ENCODE measurements at places on chromosomes 12 and 14. TPM values are rescaled to one million over a fixed set of nuclear protein-coding genes. Genes with fewer than 3 reads are reported as not detected.
A peak's percentile ranks its signal among the peaks of the same experiment; 100 is the strongest.

DNA sequence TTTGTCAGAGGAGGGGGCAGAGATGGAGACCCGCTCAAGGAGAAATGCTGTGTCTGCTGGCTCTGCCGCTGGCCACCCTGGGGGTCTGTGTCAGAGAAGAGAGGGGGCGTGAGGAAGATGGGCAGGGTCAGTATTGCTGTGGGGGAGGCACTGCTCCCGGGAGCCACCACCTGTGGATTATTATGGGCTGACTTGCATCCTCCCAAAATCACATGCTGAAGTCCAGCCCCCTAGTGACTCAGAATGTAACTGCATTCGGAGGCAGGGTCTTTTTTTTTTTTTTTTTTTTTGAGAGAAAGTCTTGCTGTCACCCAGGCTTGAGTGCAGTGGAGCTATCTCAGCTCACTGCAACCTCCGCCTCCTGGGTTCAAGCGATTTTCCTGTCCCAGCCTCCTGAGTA, 12.3 kb downstream of the ABCD4 start:
- DNase-seq = no peak

GRCh38 chr12:85711735-85712390, 124.3 kb downstream of the RASSF9 start:
- peak; percentile 41 for DNase-seq

DNA sequence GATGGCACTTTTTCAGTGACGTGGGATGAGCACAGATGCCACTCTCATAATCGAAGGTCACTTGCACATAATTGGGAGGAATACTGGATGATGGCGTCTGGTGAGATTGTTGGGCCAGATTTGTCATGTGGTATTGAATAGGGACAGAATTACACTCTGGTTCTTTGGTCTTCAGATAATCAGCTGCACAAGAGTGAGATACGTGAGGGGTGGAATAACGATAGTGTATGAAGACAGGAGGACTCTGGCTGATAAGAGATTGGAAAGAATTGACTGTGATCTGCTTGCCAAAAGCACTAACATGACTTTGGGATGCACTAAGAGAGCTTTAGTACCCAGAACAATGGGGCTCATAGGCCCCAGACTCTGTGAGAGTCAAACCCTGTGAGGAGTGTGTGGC, 7.0 kb upstream of the RABGGTA start:
- DNase-seq = no peak

DNA sequence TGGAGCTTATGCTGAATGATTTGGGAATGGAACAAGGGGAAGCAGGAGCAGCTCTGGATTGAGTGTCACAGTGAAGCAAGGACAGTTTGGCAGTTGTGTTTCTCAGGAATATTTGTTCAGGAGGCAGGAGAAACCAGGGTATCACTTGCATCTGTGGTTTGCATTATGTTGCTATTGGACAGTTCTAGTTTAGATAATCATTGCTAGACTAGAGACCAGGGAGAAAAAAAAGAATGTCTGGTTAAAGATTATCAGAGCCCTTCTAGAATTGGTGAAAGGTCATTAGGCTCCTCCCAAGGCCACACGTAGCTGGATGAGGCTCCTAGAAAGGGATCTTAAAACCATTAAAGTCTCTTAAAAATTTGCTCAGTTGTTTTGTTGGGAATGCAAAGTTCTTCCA, 17.0 kb upstream of the SRSF5 start:
- DNase-seq = no peak

DNA sequence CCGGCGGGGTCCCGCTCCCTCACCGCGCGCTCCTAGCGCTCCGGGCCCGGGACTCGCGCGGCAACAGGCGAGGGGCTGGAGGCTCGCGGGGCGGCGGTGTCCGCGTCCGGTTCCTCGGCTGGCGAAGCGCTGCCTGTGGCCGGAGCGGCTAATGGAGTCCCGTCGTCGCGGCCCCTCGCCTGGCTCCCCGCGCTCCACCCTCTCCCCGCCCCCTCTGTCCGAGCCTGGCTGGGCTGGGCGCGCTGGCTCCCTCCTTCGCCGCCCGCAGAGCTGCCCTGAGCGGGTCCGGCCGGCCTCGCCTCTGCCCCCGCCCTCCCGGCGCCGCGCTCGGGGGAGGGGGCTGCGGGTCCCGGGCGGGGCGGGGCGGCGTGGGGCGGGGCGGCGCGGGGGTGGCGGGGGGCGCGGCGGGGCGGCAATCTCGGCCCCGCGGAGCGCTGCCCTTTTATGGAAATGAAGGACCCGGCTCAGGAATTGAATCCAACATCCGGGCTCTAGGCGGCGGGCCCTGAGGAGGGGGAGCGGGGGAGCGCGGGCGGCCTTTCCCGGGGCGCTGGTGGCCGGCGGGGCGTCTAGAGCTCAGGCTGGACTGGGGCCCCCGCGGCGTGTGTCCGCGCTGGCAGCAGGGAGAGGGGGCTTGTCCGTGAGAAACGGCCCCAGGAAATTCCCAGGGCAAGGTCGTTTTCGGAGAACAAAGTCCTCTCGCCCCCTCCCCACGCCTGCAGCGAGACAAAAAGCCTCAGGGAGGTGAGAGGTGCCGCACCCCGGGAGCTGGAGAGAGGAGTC, at the start of gene FERMT2:
FERMT2 (minus strand) TSS at position 153 of the 783 bp plus-strand sequence. CDS start 482 bp downstream, outside the sequence.
- peak; percentile 92 for DNase-seq

DNA sequence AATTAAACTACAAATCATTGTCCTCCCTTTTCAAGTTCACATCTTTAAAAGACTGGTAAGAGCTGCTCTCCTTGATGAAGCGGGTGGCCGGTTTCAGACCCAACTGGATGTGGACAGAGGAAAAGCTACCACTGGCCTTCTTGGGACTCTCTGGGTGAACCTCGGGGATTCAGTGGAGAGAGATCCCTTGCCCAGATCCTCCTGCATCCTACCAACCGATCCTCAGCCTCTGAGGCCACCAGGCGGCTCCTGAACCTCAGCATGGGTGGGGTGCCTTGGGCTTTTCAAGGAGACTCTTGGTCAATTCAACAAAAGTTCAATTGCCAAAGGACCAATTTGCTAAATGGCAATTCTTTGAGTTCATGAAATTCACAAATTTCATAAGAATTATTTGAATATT, 84.5 kb downstream of the ZFP36L1 start:
- DNase-seq = no peak

DNA sequence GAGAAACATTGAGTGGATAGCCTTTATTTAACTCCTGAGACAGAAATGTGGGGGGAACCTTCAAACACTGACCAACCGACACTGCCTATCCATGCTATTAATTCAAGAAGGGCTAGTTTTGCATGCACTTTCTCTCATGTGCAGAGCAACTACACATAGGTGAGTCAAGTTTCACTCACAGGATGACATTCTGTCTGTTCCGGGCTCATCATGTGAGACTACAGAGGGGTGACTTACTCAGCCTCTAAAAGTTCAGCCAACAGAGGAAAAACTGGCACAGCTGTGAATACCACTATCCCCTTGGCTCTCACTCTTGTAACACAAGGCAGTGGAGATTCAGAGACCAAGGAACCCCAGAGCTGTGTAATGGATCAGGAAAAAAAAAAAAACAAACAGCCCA, 13.3 kb downstream of the BEST3 start:
- DNase-seq = no peak

Gene E2F7
- polyA plus RNA-seq = not detected

Gene TMBIM6
- polyA plus RNA-seq = 644 TPM

DNA sequence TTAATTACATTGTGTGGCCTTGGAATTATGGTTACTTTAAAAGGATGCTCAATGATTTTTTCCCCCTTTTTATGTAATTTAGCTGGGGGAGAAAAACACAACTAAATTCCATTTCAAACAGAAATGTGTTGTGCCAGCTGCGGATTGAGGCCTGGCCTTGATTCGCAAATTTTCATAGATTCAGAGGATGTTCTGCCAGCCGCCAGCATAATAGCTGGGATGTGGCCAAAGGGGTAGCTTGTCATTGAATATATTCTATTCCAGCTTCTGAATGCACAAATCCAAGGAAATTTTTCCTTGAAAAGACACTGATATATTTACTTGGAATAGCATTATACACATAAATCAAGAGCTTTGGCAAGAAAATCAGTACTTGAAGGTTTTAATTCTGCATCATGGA, 43.7 kb downstream of the TRHDE start:
- DNase-seq = no peak

Gene PTPN21
- 5.3 TPM for polyA plus RNA-seq

Gene CLEC7A
- 0.43 TPM for polyA plus RNA-seq

Gene REP15
- polyA plus RNA-seq = 1.3 TPM
